ENCODE measurements at places on chromosomes 3 and 15.

DNA sequence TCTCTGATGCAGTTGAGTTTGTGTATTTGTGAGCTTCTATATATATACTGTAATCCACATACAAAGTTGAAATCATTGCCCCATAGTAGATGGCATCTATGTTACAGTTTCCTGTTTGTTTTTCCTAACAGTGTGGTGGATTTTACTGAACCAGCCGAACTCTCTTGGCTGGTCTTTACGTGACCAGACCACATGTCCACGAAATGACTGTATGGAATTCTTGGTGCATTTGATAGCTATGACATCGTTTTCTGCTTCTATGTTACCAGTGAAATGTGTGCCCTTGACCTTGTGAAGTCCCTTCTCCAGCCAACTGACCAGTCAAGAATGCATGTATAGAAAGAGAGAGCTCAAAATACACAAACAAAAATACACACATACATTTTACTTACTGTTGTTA is 1.8 kb downstream of the KCNMB2 start:
- peak; percentile 18 for DNase-seq

GRCh38 chr15:92020804-92021203 is 167.3 kb downstream of the SLCO3A1 start:
- DNase-seq, result no peak

GRCh38 chr3:47225310-47225906 is 57.2 kb downstream of the KIF9 start:
- no peak for DNase-seq

DNA sequence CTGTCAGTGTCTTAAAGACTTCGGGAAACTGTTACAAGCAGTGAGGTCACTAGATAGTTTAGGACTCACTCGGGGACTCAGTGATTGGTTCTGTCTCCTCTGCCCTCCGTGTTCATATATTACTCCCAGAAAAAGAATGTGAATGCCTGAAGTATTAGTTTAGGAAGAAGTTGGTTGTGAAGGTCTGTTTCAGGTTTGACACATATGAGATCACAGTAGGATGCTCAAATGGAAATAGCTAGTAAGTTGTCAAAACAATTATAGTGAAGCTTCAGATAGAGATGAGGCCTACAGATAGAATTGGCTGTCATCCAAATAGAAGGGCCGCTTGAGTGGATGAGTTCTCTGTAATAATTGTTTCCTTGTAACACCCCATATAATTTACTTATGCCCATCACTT is 172.6 kb downstream of the PLCL2 start:
- DNase-seq, result no peak

GRCh38 chr3:11944052-11944673 is 60.0 kb upstream of the SYN2 start:
- DNase-seq, result no peak

DNA sequence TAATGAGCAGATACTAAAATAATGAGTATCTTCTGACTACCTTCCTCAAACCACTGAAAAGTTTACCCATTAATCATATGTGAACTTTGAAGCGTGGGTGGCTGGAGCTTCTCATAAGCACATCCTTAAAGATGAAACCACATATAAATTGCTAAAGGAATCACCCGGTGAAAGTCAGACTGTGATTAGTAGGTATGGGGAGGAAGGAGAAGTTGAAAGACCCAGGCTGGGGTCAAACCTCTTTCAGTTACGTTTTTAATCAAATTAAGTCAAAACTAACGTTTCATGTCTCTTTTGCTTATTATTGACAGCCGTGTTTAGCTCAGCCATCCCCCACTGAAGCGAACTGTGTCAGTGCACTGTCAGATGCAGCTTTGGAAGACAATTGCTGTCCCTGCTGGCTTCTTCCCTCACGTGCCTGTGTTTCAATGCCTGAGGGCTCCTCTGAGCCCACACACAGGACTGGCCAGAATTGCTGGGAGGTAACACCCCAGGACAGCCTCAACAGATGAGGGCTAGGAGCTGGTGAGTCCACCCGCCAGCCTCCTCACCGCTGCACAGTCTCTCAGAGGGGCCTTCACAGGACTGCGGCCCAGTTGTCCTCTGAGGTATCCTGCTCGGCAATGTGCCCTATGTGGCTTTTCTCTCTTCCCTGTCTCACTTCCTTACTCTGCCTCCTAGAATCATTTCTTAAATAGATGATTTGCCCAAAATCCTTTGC is 29.3 kb upstream of the SH3BP5 start:
- DNase-seq, result no peak

GRCh38 chr3:158420654-158421396 is 150.2 kb upstream of the MLF1 start:
- DNase-seq, result no peak

DNA sequence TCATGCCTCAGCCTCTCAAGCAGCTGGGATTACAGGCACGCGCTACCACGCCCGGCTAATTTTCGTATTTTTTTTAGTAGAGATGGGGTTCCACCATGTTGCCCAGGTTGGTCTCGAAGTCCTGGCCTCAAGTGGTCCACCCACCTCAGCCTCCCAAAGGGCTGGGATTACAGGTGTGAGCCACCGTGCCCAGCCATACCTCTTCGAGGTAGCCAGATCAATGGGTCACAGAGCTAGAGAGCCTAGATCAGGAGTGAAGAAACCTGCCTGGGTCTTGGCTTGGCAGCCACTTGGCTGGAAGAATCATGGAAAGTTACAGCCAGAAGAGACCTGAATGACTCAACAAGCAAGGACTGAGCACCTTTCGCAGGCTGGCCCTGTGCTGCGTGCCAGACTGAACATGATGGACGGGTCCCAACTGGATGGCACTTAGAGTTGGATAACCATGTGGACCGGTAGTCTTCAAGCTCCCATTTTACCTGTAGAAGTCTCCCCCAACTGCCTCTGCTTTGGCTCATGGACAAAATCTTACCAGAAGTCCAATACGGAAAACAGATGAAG is 29.7 kb downstream of the GNB5 start:
- DNase-seq, result no peak

DNA sequence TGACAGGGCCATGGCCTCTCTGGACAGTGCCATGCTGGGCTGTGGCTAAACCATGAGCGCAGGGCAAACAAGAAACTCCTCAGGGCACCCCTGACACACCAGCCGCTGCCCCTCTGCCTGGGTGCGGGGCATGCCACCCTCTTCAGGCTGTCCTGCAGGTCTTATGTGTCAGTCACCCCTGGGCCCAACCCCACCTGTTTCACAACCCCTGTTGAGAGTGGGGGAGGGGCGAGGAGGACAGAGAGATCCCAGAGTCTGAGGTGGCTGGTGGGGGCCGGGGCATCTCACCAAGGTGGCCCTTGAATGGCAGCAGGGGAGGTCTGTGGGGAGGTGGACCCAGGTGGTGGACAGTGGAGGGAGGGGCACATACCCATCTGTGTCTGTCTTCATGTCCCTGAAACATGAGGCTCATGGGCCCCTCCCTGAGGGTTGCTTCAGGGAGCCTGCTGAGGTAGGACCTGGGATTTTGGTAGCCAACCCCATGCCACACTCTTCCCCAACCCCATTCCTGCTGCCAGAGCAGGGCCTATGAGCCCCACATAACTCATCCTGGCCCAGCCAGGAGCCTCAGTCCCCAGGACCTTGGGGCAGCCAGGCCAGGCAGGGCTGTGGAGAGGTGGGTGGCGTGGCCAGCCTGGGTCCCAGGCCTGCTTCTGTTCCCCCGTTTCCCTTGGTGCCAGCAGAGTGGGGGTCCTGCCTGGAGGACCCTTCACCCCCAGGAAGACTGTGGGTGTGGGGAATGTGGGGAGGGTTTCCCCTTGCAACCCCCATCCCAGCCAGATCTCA is 1.7 kb upstream of the STAB1 start:
- no peak for DNase-seq

- DNase-seq, result no peak
These were observed 55.3 kb downstream of the SLTM start for GRCh38 chr15:58877999-58878825.

GRCh38 chr3:144109944-144110343 is 138.3 kb downstream of the DIPK2A start:
- DNase-seq, result no peak

GRCh38 chr3:100893108-100893507 is 100.1 kb downstream of the ABI3BP start:
- no peak for DNase-seq

DNA sequence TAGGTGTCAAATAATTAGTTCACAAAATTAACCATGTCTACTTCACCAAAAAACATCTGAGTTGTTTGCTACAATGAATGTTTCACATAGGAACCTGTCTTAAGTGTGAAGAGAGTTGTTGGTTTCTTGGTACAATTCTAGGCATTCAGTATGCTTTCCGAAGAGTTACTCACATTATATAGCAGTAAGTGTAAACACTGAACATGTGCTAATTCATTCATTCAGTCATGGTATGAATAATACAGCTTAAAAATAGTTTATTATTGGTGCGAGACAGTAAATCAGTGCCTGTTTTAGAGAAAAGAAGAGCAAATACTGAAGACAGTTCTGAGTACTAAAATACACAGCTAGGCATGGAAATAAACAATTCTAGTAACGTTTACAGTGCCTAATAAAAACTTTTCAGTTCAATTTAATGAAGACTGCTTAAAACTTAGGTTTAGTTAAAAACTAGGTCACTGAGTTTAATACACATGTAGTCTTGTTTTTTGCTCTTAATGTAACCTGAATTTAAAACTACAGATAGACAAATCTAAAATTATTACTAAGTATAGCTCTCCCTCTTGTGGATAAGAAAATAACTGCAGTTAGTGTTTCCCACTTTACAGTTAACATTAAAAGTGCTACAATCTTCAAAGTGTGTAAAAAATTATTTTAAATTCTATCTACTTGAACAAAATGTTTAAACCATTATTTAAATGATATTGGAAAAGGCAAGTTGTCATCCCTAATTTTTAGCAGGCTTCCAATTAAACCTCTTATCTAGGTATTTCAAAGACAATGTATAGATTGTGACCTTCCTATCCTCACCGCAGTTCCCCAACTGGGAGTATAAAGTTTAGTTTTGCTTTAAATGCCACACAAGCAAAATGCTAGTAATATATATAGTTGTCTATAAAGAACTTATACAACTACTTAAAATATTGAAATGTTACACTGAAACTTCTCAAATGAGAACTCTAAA is 20.1 kb upstream of the ZCWPW2 start:
- no peak for DNase-seq

- DNase-seq, result peak; percentile 56
These were observed 99.2 kb upstream of the LRRN1 start for GRCh38 chr3:3699816-3700633.

- DNase-seq, result no peak
These were observed 19.0 kb downstream of the SQOR start for GRCh38 chr15:45653702-45654424.

GRCh38 chr3:122247825-122248185 is 64.3 kb downstream of the CASR start:
- DNase-seq, result no peak

GRCh38 chr3:124773351-124774326 is 43.4 kb downstream of the UMPS start:
- DNase-seq, result no peak

- DNase-seq, result no peak
These were observed 157.4 kb downstream of the LEKR1 start for GRCh38 chr3:156983559-156983958.

- DNase-seq, result no peak
These were observed 567.9 kb downstream of the GOLGA6L6 start for GRCh38 chr15:19973718-19974117.

GRCh38 chr3:32870373-32871095 is 52.7 kb downstream of the TRIM71 start:
- DNase-seq, result no peak

- peak; percentile 95 for DNase-seq
These were observed at the start of gene RAMAC for GRCh38 chr15:82985688-82986441. RAMAC (plus strand) TSS chr15:82986210; CDS start chr15:82989019, 2,809 bp downstream.

GRCh38 chr3:187678726-187679268 is 8.6 kb upstream of the SST start:
- DNase-seq, result no peak

DNA sequence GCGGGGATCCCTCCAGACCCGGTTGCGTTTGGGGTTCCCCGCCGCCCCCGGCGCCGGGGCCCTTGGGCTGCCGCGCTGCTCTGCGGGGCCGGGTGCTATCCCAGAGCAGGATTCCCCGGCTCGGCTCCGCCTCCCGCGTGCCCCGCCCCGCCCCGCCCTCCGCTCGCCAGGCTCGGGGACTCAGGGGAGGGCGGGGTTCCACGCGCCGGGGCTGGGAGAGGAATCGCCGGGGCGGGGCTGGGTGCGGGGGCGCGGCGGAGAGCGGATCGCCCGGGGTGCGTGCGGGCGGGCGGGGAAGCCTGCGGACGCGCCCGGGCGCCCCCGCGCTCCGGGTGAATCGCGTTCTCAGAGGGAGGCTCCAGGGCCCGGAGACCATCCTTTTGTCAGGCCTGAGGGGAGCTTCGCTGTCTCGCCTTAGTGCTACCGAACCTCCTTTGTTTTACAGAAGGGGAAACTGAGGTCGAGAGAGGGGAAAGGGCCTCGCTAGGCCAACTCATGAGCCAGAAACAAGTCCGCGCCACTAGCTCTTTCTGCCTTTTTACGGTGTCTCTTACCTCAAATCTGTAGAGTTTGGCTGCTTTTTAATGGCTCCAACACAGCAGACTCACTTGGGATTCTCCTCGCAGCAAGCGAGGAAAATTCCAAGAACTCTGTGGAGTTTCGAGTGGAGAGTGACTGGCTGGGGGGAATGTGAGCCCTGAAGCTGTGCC is at the start of gene TMEM158:
Gene TMEM158, minus strand, starts transcription at position 82 of the 710 bp plus-strand sequence. CDS start 260 bp downstream, outside the sequence.
- no peak for DNase-seq

GRCh38 chr3:124620600-124621063 is 109.6 kb upstream of the UMPS start:
- no peak for DNase-seq

DNA sequence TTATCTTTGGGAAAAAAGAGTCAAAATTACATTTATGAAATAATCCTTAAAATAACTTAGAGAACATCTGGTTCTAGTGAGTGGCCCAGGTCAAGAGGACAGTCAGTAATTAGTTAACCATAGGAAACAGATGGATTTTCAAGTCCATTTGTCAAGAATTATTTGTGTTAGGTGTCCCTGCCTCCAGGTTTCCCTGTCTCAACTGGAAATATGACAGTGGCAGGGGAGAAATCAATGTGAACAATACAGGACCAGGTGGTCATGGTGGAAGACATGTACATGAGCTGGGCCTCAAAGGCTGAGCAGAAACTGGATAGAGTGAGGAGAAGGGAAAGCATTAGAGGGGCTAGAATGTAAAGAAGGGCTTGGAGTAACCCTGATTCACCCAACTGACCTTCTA is 372.6 kb downstream of the VPS13C start:
- no peak for DNase-seq

- DNase-seq, result no peak
These were observed 53.6 kb downstream of the SUMF1 start for GRCh38 chr3:4413467-4413866.

DNA sequence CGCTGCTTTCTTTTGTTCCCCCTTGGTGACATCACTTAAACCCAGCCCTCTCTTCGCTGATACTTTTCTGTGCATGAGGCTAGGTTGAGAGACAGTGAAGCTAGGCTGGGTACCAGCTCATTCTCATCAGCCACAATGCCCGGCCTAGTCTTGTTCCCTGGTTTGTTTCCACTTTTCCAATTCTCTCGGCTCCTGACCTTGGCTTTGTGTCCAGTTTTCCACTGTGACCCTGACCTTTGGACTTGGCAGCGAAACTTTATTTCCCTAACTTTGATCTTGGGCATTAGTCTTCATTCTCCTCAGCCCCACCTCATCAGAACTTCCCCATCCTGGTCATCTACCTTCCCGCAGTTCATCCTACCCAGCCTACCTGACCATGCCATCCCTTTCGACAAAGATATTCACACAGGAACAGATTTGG is 908 bp upstream of the ADPGK start:
- no peak for DNase-seq

- DNase-seq, result no peak
These were observed 101.0 kb downstream of the ANP32A start for GRCh38 chr15:68719672-68720071.

GRCh38 chr3:8854656-8855055 is 85.2 kb upstream of the OXTR start:
- DNase-seq, result no peak

- no peak for DNase-seq
These were observed 962.3 kb upstream of the NR2F2 start for GRCh38 chr15:95368191-95368590.
